ENCODE measurements at places on chromosomes 2 and 18.

GRCh38 chr2:240374085-240374907, 61.2 kb upstream of the GPC1 start:
- no peak for DNase-seq

GRCh38 chr18:6363216-6363615, 51.5 kb downstream of the L3MBTL4 start:
- DNase-seq, result no peak

DNA sequence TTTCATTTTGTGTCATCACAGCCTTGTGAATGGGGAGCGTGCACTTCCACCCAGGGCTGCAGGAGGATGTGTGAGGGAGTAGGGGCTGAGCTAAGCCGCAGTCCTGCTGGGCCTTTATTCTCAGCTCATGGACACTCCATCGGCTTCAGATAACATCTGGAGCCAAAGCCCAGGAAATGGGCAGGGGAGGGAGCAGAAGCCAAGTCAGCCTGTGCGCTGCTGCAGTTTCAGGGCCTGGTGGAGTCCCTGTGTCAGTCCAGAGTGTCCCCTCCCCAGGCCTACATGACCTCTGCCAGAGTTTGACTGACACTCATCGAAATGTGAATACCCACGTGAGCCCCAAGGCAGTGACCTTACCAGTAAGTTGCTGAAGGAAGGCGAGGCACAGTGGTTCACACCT, 242.2 kb downstream of the LOXHD1 start:
- no peak for DNase-seq

DNA sequence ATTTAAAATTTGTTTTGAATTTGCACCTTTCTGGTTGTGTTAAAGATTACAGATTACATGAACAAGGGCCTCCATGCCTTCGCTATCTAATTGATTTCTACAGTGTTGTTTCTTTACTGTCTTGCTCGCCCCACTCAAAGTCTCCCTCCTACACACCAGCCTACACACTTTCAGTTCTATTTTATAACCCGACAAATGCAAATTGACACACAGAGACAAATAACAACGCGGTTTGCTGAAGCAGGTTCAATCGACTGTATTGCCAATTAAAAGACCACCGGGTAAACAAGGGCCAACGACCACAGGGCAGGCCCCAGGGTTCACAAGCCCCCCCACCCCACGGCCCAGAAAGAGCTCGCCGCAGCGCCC, 869 bp downstream of the STARD7 start:
- no peak for DNase-seq

DNA sequence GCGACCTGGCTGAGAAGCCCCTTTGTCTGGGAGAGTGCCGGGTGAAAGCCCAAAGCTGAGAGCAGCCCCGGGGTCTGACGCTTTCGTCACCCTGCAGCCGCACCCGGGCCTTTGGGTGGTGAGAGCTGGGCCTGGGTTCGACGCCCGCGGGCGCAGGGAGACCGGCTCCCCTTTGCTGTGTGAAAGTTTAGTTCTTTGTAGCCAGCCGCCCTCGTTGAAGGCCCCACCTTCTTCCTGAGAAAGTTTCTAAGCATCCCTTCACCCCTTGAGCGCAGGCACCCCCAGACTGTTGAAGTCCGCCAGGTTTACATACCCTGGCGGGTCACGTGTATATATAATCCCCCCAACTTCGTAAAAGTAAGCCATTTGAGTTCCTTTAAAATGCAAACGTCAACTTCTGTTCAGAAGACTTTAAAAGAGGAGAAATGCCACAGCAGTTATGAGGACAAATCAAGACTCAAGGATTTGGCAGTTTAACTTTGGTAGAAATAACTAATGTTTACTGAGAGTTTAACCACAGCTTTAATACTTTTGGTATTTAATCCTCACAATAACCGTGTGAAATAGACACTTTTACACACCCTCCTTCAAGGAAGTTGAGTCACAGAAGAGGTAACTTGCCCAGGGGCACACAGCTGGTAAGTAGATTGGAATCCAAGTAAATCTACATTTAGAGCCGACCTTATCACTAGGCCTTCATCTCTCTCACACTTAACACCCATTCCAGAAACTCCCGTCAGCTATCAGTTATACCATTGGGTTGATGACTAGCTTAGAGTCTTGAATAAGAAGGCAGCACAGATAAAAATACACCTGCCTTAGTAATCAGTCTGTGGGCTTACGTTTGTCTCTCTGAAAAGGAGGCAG, 1.1 kb upstream of the MBOAT2 start:
- DNase-seq, result no peak

- DNase-seq, result no peak
These were observed 213.4 kb upstream of the BOD1L2 start for GRCh38 chr18:56933472-56933871.

DNA sequence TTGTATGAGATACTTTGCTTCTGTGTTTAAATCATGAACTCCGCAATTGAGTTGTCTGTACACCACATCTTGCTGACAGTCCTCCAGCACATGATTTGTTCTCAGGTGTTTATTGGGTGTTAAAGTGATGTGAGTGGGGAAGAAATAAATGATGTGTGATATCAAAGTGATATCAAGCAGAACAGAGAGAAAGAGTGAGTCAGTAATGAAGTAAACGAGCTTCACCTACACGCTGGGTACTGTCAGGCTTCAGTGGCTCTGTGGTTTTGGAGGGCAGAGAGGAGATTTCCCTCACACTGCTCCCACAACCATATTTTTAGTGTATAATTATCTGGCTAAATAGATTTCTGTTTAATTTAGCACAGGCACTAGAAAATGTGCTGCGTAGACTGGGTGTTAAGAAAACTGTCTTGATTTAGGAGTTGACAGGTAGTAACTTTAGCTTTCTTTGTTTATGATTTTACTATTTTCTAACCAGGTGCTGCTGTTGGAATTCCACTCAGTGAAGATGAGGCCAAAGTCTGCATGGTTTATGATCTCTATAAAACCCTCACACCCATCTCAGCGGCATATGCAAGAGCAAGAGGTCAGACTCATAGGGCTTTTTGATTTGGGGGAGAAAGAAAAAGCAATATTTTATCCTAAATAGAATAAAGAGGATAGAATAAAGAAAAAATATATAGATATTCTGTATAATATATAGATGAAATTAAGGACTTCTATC, 21.2 kb downstream of the ATIC start:
- DNase-seq, result no peak

DNA sequence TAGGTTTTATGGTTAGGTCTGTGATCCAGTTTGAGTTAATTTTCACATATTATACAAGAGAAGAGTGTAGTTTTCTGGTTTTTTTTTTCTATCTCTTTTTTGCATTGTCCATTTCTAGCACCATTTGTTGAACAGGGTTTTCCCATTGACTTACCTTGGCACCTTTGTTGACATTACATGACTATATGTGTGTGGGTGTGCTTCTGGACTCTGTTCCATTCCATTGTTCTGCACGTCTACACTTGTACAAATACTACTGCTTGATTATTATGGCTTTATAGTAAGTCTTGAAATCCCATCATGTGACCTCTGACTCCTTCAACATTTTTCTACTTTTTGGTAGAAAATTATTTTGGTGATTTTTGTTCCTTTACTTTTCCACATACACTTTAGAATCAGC, 38.7 kb downstream of the UBE2F start:
- no peak for DNase-seq

- no peak for DNase-seq
These were observed 21.4 kb upstream of the TMEM177 start for GRCh38 chr2:119657466-119658145.

GRCh38 chr2:145185696-145186095, 665.8 kb upstream of the ZEB2 start:
- DNase-seq, result no peak

DNA sequence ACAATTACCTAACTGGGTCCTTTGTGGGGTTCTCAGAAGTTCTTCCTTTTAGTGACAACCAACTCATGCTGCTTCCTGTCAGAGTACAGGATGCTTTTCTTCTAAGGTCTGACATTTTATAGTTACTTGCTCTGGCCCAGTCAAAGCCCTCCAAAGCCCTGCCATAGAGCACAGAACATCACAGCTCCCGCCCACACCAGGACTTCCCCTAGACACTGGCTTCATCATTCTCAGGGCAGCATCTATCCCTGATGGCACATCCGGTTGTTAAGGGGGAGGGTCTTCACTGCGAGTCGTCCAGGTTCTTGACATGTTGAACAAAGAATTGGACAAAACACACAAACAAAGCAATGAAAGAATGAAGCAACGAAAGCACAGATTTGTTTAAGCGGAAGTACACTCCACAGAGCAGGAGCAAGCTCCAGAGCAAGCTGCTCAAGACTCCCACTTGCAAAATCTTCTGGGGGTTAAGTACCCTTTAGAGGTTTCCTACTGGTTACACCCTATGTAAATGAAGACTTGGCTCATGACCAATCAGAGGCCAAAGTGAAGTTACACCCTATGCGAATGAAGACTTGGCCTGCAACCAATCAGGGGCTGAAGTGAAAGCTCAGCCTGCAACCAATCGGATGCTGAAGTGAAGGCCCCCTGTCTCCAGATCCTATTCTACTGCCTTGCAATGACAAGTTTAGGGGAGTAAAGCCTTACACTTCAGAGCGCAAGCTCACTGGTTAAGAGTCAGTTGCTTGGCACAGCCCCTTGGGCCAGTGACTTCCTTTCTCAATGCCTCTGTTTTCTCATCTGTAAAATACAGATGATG, 79.0 kb downstream of the HDAC4 start:
- DNase-seq, result no peak

GRCh38 chr18:50080932-50081560, 113.9 kb downstream of the MYO5B start:
- DNase-seq, result no peak

- DNase-seq, result no peak
These were observed 22.0 kb downstream of the RHOB start for GRCh38 chr2:20468549-20469500.

GRCh38 chr2:41924709-41925408, 123.0 kb upstream of the PKDCC start:
- no peak for DNase-seq

GRCh38 chr2:16581241-16581640, 84.4 kb downstream of the CYRIA start:
- no peak for DNase-seq

DNA sequence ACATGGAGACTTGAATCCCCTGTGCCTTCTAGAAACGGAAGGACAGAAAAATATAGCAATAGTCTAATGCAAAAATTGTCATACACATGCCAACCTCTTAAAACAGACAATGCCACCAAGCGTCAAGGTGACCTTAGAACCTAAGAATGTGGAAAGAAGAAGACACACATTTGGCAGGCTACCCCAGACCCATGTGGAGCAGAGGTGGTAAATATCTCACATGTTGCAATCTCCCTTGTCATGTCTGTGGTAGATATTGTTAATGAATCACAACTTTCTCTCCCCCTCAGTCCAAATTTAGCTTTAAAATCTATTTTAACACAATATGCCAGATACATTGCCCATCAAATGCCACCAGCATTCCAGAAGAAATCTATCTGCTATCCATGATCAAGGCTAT, 137.4 kb downstream of the HNMT start:
- DNase-seq, result no peak

- no peak for DNase-seq
These were observed 35.8 kb upstream of the CYP26B1 start for GRCh38 chr2:72183466-72183865.

GRCh38 chr2:42493468-42494354, at the start of gene KCNG3:
KCNG3 (minus strand) TSS chr2:42493982; CDS start chr2:42493501, 481 bp downstream.
- DNase-seq, result peak; percentile 40

DNA sequence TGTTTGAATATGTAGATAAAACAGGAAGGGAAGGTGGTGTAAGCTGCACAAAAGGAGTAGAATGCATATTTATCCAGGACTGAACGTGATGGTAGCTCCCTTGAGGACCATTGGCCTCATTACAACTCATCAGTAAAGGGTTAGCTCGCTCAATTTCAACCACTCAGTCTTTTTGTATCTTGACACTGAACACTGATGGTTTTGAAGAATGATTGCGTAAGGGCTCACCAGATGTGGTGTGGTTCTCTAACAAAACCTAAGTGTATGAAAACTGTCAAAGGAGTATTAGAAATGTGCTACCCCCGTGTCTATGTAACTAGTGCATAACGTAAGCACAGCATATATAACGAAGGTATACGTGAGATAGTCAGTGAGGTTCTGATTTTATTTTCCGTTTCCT, 272.4 kb upstream of the THSD7B start:
- DNase-seq, result no peak

- DNase-seq, result no peak
These were observed 105.9 kb downstream of the PXDN start for GRCh38 chr2:1638281-1638860.

DNA sequence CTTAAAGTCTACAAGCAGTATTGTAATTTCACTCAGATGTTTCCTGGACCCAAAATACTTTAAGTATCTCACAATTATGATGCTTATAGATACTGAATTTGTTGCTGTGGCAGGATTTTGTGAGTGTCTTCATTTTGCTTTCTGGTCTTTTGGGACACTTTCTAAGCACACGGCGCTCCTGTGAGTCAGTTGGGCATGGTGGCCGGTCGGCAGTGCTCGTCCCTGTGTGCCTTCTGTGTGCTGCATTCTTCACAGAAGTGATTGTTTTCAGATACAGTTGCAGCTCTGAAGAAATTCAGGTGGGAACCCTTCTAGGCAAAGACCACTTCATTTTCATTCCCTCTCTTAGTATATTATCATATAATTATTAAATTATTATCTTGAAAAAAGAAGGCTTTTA, 273.3 kb downstream of the ZNF407 start:
- DNase-seq, result no peak

- no peak for DNase-seq
These were observed 41.2 kb downstream of the RMDN2 start for GRCh38 chr2:37966326-37966725.

GRCh38 chr2:43136011-43136799, 90.2 kb downstream of the ZFP36L2 start:
- DNase-seq, result no peak

DNA sequence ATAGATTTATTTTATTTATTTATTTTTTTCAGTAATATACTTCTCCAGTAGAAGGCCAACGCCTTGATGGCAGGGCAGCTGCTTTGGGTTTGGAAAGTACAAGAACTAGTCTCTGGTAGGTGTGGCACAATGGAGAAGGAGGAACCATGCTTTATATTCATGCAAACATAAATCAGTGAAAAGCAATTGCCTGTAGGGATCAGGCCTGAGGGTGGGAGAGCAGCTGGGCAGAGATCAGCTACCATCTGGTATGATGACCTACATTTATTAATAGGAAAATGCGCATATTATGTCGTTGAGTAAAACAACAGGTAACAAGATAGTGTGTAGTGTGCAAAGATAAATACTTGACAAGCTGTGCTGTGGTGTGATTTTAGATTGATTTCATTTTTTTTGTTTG, 120.4 kb upstream of the TLK1 start:
- no peak for DNase-seq

DNA sequence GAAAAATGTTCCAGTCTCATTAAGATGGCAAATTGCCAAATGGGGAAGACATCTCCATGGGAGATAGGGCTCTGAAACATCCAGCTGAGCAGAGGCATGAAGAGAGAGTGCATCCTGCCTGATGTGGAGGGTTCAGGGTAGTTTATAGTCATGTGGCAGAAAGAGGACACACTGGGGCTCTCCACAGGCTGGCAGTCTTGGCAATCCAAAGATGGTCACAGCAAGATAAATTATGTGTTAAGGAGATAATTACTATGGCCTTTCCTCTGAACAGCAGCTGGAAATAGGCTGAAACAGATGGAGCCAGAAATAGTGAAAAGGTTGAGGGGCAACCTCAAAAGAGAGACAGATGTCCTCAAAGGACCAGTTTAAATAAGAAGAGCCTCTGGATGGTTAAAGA, 97.2 kb downstream of the DCC start:
- DNase-seq, result no peak

- no peak for DNase-seq
These were observed 136.7 kb downstream of the DDX1 start for GRCh38 chr2:15728245-15728938.

- no peak for DNase-seq
These were observed 388.3 kb downstream of the TNS1 start for GRCh38 chr2:217614498-217614897.
